Activated T-cell treated with anti-CD3 and anti-CD28 coated beads, Interleukin-2, amount 50 U/mL, for 48 hours (primary cell): ENCODE measurements at places on chromosomes 12 and 14.

- no peak for DNase-seq
These were observed 345.6 kb downstream of the PAWR start for GRCh38 chr12:79344855-79345847.

GRCh38 chr14:84922370-84922769 is 607.6 kb upstream of the FLRT2 start:
- DNase-seq: no peak

DNA sequence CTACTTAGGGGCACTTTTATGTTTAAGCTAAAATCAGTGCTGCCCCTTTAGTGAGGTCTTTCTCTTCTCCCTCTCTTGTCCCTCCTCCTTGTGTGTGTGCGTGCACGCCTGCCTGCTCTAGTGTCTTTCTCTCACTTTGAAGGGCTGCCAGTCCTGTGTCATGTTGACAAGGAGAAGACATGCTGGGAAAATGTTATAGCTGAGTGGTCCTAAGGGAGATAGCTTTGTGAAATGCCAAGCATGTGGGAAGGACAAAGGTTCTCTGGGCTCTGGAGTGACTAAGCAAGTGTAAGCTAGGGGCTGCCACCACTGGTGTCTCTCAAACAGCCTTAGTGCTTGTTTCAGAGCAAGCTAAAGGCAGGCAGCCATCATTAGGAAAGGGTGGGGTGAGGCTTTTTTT is 108.4 kb downstream of the EMP1 start:
- no peak for DNase-seq

DNA sequence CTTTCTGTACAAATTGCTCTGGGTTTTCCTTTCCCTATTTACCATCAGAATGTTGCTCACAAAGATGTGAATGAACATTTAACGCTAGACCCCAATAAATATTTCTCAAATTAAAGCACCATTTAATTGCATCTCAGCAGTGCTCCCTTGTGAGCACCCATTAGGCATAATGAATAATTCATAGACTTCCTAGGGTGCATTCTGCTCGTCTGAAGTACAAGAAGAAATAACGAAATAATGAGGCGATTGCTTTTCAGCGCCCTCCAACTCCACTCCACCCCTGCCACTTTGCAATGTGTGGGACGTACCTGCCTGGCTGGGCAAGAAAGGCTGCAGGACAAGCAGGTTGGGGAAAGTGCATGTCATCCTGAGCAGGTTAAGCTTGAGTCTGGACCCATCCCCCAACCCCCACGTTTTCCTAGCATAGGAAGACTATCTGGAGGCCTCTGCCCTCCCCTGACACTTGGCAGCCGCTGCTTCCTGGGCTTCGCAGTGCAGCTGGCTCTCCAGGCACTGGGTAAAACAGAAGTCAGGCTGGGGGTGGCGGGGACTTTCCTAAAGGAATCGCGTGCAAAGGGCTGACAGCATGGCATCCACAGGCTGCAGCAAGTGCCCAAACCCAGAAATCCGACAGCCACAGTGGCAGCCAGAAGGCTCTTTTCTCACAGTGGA is 253.7 kb downstream of the DUSP6 start:
- DNase-seq: no peak

DNA sequence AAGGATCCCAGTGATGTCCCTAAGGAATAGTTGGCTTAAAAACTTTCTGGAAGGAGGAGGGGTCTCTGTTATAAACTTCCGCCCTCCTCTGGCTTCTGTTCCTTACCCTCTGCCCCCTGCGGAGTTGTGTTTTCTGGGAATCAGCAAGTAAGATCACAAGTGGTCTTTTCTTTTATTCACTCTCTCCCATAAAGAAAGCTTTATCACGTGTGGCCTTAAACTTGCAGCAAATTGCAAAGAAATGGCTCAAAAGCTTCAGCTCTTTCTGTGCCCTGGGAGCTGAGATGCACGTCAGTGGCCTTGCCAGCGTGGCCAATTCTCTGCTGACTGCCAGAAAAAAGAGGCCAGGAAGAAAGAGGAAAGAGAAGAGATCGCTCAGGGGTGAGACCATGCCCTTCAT is at the start of gene SLCO1C1:
Gene SLCO1C1 (plus strand): TSS at position 101 of the 400 bp plus-strand sequence. CDS start 4,245 bp downstream, outside the sequence.
- no peak for DNase-seq

DNA sequence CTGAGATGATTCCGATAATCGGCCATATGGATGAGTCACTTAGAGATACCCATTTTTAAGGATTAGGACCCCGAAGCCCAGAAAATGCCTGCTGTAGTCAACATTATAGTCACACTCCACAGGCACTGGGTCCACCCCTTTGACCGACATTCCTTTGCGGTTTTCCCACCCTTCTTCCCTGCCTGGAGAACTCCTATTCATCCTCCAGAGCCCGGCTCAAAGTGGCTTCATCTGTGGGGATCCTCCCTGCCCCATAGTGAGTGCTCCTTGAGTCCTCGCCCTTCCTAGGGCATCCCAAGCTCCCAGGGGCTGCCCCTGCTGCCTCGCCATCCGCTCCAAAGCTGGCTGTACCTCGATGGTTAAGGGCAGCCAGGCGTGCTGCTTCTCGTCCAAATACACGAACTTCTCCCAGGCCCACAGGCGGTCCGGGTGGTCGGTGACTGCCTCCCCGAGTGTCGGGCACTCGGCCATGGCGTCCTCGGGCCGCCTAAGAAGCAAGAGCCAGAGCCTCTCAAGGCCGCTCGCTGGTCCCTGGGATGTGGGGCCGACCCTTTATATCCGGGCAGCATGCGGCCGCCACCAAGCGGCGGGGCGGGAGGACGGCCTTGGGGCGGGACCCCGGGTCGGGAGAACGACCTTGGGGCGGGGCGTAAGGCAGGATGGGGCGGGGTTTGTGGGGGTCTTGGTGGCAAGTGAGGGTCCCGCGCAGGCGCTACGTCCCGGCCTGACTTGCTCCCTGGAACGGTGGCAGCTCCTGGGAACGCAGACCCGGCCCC is at the start of gene TCL1A:
Gene TCL1A (minus strand): TSS at position 530 of the 776 bp plus-strand sequence. CDS start 59 bp downstream, at position 471.
- no peak for DNase-seq

DNA sequence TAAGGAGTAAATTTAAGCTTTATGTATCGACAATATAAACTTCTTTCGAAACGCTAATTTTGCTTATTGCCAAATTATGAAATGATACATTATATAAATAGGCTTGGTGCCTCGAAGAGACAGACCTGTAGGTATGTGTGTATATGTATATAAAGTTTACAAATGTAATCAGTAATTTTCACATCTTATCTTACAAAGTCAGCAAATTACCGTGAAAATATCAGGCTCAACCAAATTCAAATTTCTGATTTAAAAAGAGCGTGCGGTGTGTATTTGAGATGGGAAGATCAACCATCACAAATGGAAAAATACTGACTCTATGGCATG is 605 bp downstream of the ZCRB1 start:
- no peak for DNase-seq
